A172 (cell line): ENCODE measurements at places on chromosomes 13 and 19. TPM values are rescaled to one million over a fixed set of nuclear protein-coding genes. Genes with fewer than 3 reads are reported as not detected.

Gene KIR2DL1
- total RNA-seq: not detected in 2 replicates

Gene MUC16
- 0.02 TPM in 1 of 2 replicates, not detected in the other for total RNA-seq

Gene ZNF682
- total RNA-seq: 1.1 and 3.0 TPM in 2 replicates

Gene IRGQ
- total RNA-seq: 22.0 and 37.2 TPM in 2 replicates

Gene VAV1
- 0.14 TPM in 1 of 2 replicates, not detected in the other for total RNA-seq

Gene ETV2
- 0.12 and 1.4 TPM in 2 replicates for total RNA-seq

Gene STAP2
- 73.5 and 96.1 TPM in 2 replicates for total RNA-seq

Gene KLK3
- not detected in 2 replicates for total RNA-seq

Gene LILRA1
- total RNA-seq: not detected in 2 replicates

Gene LGALS4
- not detected in 2 replicates for total RNA-seq

Gene DCLK1
- total RNA-seq: 12.6 and 13.6 TPM in 2 replicates

Gene GNG7
- total RNA-seq: 0.38 and 1.1 TPM in 2 replicates

Gene ALG5
- 34.4 and 41.0 TPM in 2 replicates for total RNA-seq

Gene PLPPR3
- 7.5 and 12.7 TPM in 2 replicates for total RNA-seq

Gene EDNRB
- total RNA-seq: not detected in 2 replicates

Gene CEACAM8
- total RNA-seq: not detected in 2 replicates

Gene NRTN
- total RNA-seq: 1.4 TPM in 1 of 2 replicates, not detected in the other

Gene CASP14
- total RNA-seq: not detected in 2 replicates

Gene KCNC3
- 0.22 TPM in 1 of 2 replicates, not detected in the other for total RNA-seq

Gene NLRP13
- not detected in 2 replicates for total RNA-seq

Gene CEACAM16
- not detected in 2 replicates for total RNA-seq

Gene ZNF264
- total RNA-seq: 20.5 and 33.3 TPM in 2 replicates

Gene ZNF724
- 15.2 and 15.8 TPM in 2 replicates for total RNA-seq

Gene DGKH
- 3.8 and 5.3 TPM in 2 replicates for total RNA-seq

Gene ADM5
- 2.7 and 3.2 TPM in 2 replicates for total RNA-seq

Gene ZNF415
- 0.22 TPM in 1 of 2 replicates, not detected in the other for total RNA-seq

Gene IGFL1
- 0.67 TPM in 1 of 2 replicates, not detected in the other for total RNA-seq

Gene SMIM44
- total RNA-seq: not detected in 2 replicates

Gene ZNF66
- total RNA-seq: 1.3 and 1.5 TPM in 2 replicates

Gene DLL3
- total RNA-seq: not detected in 2 replicates

Gene CPB2
- not detected in 2 replicates for total RNA-seq

Gene PCDH17
- 0.07 and 0.17 TPM in 2 replicates for total RNA-seq

Gene SERP2
- total RNA-seq: not detected in 2 replicates

Gene LIM2
- not detected in 2 replicates for total RNA-seq

Gene PRR36
- 1.0 and 1.2 TPM in 2 replicates for total RNA-seq

Gene PPAN
- 27.6 and 34.6 TPM in 2 replicates for total RNA-seq

Gene PEG3
- total RNA-seq: not detected in 2 replicates

Gene FGF21
- total RNA-seq: not detected in 2 replicates

Gene TTC9B
- total RNA-seq: 0.29 TPM in 1 of 2 replicates, not detected in the other

Gene MAP4K1
- total RNA-seq: 0.72 and 1.4 TPM in 2 replicates

Gene SNRPA
- total RNA-seq: 64.7 and 87.9 TPM in 2 replicates

Gene PLK5
- 0.22 TPM in 1 of 2 replicates, not detected in the other for total RNA-seq

Gene FPR3
- total RNA-seq: not detected in 2 replicates
